ENCODE measurements at places on chromosomes 3 and 15.

DNA sequence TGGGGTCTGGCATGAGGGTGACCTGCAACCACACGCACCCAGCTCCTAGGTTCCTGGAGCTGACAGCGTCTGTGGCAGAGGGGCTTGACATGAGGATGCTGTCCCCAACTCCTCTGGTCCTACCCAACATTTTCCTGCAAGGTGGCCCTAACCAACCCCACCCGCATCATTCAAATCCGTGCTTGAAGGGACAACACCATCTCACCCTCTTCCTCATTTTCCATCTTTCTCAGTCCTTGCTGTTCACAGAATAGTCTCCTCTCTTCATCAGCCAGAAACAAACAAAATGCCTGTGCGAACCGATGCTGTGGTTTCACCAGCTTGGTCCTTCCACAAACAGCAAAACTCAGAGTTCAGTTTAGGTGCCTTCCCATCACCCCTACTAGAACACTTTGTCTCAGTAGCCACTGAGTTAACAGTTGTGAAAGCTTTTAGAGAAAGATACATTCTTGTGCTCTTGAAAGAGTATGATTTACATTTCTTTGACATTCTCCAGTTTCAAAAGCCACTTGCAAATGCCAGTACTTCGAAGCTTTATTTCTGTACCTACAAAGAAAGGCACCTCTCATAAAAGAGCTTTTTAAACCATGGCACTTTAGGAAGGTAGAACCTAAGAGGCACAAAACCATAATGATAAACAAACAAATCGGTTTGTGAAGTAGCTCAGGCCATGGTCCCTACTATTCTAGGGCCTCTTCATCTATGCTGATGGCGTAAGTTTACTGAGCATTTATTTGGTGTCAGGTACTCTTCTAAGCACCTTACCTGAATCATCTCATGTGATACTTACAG, 360.1 kb downstream of the SHQ1 start:
- DNase-seq, result no peak

- DNase-seq, result no peak
These were observed 643 bp downstream of the SERINC4 start for GRCh38 chr15:43799209-43799944.

- DNase-seq, result no peak
These were observed 75.1 kb upstream of the GUCA1C start for GRCh38 chr3:109028753-109029152.

GRCh38 chr3:29605845-29606244, 325.0 kb downstream of the RBMS3 start:
- DNase-seq, result no peak

DNA sequence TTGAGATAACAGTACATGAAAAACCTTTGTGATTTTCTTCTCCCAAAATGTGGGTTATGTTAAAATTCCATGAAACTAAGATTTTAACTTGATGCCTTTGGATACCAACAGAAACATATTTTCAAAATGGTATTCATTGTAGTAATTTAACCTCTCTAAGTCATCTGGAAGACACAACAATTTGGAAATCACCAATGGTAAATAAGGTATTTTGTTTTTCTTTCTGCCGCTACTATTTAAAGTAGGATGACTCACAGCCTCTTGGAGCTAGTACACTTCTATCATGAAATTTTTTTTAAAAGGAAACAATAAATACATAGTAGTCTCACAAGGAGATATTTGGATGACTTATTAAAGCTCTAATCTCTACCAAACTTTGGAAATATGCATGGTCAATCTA, 291.6 kb upstream of the VEPH1 start:
- no peak for DNase-seq

DNA sequence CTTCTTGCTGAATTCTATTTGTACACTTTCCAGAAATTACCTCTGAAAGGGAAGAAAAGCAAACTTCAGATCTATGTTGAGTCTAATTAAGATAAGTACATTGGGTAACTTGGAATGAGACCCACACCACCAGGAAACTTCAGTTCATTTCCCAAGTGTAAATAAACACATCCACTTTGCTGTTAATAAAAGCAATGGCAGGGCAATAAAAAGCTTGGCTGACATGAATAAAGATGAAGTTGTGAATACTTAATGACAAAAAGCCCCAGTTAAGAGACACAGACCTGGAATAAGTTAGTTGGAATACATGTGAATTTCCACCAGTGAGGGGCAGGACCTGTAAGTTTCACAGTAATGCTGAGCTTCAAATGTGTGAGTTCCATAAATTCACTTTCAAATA, 83.3 kb downstream of the MEX3B start:
- no peak for DNase-seq

DNA sequence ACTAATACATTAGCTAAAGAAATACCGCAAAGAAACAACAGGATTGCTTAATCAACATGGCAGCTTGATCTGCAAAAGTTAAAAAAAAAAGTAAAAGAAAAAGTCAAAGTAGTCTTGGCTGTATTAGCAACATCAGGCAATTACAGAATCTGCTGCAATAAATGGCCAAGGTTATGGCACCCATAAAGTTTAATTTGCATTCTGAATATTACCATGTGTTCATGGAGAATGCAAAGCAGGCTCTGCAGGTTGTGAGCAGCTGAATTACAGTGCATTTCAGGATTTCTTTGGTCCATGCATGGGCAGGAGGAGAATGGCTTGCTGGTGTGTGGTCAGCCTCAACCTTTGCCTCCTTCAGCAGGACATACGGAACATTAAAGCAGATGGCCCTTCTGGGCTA, 199.1 kb upstream of the AZI2 start:
- DNase-seq, result no peak

DNA sequence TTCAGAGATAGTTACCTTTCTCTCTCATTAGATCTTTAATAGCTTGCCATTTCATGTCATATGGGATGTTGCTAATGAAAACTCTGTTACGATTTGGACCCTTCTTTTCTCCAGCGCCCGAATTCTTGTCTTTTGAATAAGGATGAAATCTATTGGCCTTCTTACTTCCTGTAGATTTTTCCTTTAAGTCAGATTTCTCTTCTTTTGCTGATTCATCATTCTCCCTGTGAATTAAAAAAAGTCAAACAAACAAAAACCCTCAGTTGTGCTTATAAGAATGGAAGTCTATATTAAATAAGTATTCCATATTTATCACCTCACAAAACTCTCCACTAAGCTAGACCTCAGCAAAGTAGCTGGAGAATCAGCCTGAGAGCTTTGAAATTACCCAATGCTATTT, 9.5 kb downstream of the MYEF2 start:
- no peak for DNase-seq

- DNase-seq, result no peak
These were observed 12.9 kb downstream of the SCAMP5 start for GRCh38 chr15:75008221-75008625.

GRCh38 chr3:59313365-59313764, 263.5 kb upstream of the CFAP20DC start:
- peak; percentile 17 for DNase-seq

- no peak for DNase-seq
These were observed 348.3 kb upstream of the TMCO5A start for GRCh38 chr15:37586011-37586583.

DNA sequence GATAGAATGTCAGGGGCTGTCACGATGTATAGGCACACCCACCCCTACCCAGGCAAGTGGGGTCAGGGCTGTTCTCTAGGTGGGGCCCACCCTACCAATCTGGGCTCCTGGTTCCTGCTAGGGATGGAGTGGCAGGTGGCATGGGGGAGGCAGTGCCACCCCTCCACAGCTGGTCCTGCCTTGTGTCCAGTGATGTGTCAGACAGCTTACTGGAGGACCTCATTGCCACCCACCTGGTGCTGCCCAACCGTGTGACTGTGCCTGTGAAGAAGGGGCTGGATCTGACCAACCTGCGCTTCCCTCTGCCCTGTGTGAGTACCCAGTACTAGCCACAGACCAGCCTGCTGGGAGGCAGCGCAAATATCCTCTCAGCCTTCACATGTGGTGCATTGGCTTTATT, 27.5 kb downstream of the ESYT3 start:
- no peak for DNase-seq

GRCh38 chr3:182618085-182618732, 175.1 kb upstream of the ATP11B start:
- DNase-seq, result no peak

DNA sequence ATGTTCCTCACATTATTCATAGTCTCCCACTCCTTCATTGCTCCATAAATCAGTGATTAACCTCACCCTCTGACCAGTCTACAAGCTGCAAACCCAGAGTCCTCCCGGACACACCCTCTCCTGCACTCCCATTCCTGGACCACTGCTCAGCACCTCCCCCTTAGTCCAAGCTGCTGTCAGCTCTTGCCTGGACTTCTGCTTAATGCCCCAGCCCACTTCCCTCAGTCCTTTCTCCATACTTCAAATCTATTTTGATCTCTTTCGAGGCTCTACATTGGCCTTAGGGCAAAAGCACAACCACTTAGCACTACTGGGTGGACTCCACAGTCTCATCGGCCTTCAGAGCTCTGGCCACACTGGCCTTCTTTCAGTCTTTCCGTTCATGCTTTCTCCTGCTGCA, 79.4 kb upstream of the FAM98B start:
- no peak for DNase-seq

GRCh38 chr3:149839896-149840295, 26.9 kb downstream of the RNF13 start:
- no peak for DNase-seq

GRCh38 chr15:52791776-52792175, 1.6 kb upstream of the ONECUT1 start:
- no peak for DNase-seq

DNA sequence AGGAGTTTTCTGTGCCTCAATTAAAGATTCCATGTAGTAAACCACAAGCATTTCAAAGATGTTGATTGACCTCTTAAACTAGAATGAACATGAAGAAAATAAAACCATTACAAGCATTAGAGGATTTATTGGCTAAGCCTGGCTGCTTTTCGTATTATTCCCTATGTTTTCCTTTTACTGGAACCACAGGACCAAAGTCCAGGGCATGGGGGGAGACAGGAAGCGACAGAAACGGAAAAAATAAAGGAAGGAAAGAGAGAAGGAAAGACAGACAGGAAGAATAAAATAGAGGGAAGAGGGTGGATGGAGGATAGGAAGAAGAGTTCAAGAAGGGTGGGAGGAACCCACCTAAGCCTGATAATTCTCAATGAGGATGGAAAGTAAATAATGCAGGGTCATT, 169.9 kb downstream of the SHQ1 start:
- no peak for DNase-seq

- peak; percentile 44 for DNase-seq
These were observed 1.8 kb downstream of the RCCD1 start for GRCh38 chr15:90956274-90957030.

GRCh38 chr15:64808785-64809453, 16.5 kb downstream of the PIF1 start:
- no peak for DNase-seq

- DNase-seq, result no peak
These were observed 10.4 kb upstream of the ARIH1 start for GRCh38 chr15:72463702-72464101.

- no peak for DNase-seq
These were observed 47.4 kb upstream of the PSMD6 start for GRCh38 chr3:64070704-64071103.

GRCh38 chr15:76150971-76151598, 91.3 kb downstream of the TMEM266 start:
- DNase-seq, result peak; percentile 50

GRCh38 chr3:144187531-144188210, 216.0 kb downstream of the DIPK2A start:
- DNase-seq, result no peak

- DNase-seq, result no peak
These were observed 1.5 kb downstream of the PLA2G4F start for GRCh38 chr15:42154956-42155355.

GRCh38 chr3:36380221-36381031, at the start of gene STAC:
TSS of gene STAC (plus strand) at chr3:36380504. CDS start at chr3:36380644, 140 bp downstream.
- no peak for DNase-seq

DNA sequence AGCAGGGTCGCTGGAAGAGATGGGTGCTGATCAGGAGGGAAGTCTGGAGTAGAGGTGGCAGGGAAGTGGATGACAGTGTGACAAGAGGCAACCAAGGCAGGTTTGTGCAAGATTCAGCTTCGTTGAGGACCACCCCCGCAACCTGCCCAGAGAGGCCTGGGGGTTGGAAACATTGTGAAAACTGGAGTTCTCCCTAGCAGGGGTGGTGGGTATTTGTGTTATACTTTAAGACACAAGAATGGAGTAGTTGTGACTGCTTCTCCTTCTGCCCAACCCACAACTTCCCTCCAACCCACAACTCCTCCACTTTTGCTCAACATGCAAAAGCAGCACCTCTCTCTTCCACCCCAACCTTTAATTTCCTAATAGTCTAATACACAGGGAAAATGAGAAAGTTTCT, 8.6 kb upstream of the ARNT2 start:
- DNase-seq, result no peak

GRCh38 chr3:62570888-62571287, 197.5 kb upstream of the FEZF2 start:
- no peak for DNase-seq

GRCh38 chr15:40150163-40150925, 10.5 kb upstream of the BUB1B start:
- no peak for DNase-seq

- no peak for DNase-seq
These were observed 6.1 kb upstream of the SFMBT1 start for GRCh38 chr3:53051929-53052328.

GRCh38 chr15:98419173-98419780, 229.1 kb upstream of the IGF1R start:
- DNase-seq, result no peak

DNA sequence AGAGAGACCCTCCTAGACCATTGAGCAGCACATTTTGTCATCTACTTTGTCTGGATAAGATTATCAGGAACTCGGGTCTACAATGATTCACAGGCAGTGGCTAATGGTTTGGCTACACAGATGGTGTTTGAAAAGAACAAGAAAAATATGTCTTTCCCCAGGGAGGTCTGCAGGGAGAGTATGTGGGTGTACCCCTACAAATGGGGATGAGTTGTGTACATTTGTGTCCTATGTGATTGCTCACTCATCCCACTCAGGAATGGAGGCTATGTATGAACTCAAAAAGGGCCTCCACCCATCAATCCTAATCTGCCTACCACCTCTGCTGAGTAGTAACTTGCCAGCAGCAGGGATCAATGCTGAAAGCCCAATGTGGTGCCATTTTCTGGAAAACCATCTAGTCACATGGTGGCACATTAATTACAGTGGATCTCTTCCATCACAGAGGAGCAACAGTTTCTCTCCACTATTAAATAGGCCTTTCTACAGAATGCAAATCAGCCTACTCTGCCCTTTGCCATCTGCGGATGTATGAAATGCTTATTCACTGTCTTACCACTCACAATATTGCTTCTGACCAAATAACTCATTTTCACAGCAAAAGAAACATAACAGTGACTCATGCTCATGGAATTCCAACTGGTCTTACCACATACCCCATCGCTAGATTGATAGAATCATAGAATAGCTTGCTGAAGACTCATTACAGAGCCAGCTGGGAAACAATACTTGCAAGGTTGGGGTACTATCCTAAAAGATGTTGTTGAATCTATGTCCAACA, 48.3 kb upstream of the TRIM42 start:
- DNase-seq, result no peak

All from CD4-positive, alpha-beta memory T cell (primary cell).